ENCODE measurements at places on chromosomes 4 and X.
A peak's percentile ranks its signal among the peaks of the same experiment; 100 is the strongest.

GRCh38 chr4:1045595-1046201 is 34.3 kb downstream of the FGFRL1 start:
- no peaks in the 10 kb centered on the region for H3K36me3 ChIP-seq
- no peaks in the 10 kb centered on the region for H3K27me3 ChIP-seq
- peak overlapping the region; percentile 20 for H3K4me3 ChIP-seq
- DNase-seq: no peak

- no peaks in the 10 kb centered on the region for H3K36me3 ChIP-seq
- no peak for DNase-seq
- H3K27ac ChIP-seq: no peak overlapping the region
- H3K27me3 ChIP-seq: no peaks in the 10 kb centered on the region
- H3K4me3 ChIP-seq: no peak overlapping the region
- H3K4me1 ChIP-seq: no peaks in the 10 kb centered on the region
Measured at GRCh38 chr4:52107745-52108144, 56.6 kb downstream of the SPATA18 start.

- H3K4me3 ChIP-seq: no peak overlapping the region
- peaks cover 11% of the 10 kb centered on the region for H3K27me3 ChIP-seq
- no peaks in the 10 kb centered on the region for H3K4me1 ChIP-seq
- H3K27ac ChIP-seq: no peak overlapping the region
Measured at GRCh38 chr4:186266729-186267456, 904 bp downstream of the F11 start.

DNA sequence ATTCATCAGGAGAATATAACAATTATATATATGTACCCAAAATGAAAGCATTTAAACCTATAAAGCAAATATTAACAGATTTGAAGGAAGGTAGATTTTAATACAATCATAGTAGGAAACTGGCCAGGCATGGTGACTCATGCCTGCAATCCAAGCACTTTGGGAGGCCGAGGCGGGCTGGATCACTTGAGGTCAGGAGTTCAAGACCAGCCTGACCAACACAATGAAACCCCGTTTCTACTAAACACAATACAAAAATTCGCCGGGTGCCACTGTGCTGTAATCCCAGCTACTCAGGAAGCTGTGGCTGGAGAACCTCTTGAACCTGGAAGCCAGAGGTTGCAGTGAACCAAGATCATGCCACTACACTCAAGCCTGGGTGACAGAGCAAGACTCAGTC is 118.3 kb downstream of the KCNIP4 start:
- no peaks in the 10 kb centered on the region for H3K27me3 ChIP-seq
- DNase-seq: no peak
- H3K4me3 ChIP-seq: no peak overlapping the region

DNA sequence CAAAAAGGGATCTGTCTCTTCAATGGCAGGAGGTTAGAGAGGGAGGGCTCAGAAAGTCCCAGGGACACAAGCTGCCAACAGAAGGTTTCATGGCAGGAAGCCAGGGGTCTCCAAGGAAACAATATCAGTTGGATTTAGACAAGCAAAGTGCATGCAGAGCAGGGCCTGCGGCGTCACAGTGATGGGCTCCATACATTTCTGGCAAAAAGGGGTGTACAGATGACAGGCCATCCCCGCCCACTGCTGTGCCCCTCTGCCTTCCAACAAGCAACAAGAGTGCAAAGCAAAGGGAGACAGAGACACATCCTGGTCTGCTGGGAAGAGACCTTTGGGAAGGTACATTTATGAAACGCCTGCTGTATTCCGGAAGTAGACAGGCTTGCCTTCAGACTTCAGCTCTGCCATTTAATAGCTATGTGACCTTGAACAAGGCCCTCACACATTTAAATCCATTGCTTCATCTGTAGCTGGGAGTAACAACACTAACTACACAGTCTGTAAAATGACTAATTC is 121.2 kb downstream of the AFAP1 start:
- no peak overlapping the region for H3K4me3 ChIP-seq
- peaks cover 34% of the 10 kb centered on the region for H3K36me3 ChIP-seq
- no peaks in the 10 kb centered on the region for H3K27me3 ChIP-seq
- H3K4me1 ChIP-seq: peaks cover 13% of the 10 kb centered on the region

Data from Panc1 (cell line).